ENCODE measurements at places on chromosomes 2 and 18. TPM values are rescaled to one million over a fixed set of nuclear protein-coding genes. Genes with fewer than 3 reads are reported as not detected.

DNA sequence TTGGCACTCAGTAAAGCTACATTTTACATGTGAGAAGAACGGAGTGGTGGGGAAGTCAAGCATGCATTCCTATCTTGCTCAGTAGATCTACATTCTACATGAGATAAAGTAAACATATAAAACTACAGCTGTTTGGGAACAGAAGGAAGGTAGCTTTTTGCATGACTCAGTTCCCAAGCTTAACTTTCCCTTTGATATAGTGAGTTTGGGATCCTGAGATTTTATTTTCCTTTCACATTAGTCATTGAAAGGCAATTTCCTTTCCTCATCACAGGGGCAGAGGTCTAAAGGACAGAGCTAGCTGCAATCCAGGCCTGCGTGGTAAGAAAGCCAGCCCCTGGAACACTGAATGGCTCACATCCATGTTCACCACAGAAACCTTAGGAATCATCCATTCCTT lies 257.2 kb downstream of the SRBD1 start:
- DNase-seq: peak; percentile 98
- peaks cover 20% of the 10 kb centered on the region for H3K4me1 ChIP-seq
- H3K27ac ChIP-seq: peak overlapping the region; percentile 74
- H3K27me3 ChIP-seq: no peaks in the 10 kb centered on the region
- no peak overlapping the region for H3K4me3 ChIP-seq

- no peaks in the 10 kb centered on the region for H3K4me1 ChIP-seq
- H3K4me3 ChIP-seq: no peak overlapping the region
- H3K36me3 ChIP-seq: no peaks in the 10 kb centered on the region
- H3K27me3 ChIP-seq: peaks cover 22% of the 10 kb centered on the region
Observed at GRCh38 chr18:5196253-5197031, 615 bp downstream of the AKAIN1 start.

DNA sequence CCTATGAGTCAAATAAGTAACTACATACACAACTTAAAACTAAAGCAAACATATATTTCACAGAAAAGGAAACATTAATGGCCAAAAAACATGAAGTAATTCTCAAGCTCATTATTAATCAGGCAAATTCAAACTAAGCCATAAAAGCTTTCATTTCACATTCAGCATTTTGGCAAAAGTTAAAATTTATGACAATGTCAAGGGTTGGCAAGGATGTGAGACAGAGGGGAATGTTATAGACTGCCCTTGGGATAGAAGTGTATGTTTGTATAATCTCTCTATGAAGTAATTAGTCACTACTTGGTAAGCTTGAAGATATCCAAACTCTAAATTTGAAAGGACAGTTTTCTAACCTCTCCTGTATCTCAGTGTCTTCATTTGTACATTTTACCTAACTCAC lies 539.4 kb downstream of the RIT2 start:
- no peaks in the 10 kb centered on the region for H3K36me3 ChIP-seq
- DNase-seq: peak; percentile 26
- no peaks in the 10 kb centered on the region for H3K4me1 ChIP-seq
- no peak overlapping the region for H3K27ac ChIP-seq
- H3K27me3 ChIP-seq: no peaks in the 10 kb centered on the region

GRCh38 chr2:47490406-47490805 lies 87.5 kb downstream of the MSH2 start:
- no peak for DNase-seq
- H3K27ac ChIP-seq: no peak overlapping the region

DNA sequence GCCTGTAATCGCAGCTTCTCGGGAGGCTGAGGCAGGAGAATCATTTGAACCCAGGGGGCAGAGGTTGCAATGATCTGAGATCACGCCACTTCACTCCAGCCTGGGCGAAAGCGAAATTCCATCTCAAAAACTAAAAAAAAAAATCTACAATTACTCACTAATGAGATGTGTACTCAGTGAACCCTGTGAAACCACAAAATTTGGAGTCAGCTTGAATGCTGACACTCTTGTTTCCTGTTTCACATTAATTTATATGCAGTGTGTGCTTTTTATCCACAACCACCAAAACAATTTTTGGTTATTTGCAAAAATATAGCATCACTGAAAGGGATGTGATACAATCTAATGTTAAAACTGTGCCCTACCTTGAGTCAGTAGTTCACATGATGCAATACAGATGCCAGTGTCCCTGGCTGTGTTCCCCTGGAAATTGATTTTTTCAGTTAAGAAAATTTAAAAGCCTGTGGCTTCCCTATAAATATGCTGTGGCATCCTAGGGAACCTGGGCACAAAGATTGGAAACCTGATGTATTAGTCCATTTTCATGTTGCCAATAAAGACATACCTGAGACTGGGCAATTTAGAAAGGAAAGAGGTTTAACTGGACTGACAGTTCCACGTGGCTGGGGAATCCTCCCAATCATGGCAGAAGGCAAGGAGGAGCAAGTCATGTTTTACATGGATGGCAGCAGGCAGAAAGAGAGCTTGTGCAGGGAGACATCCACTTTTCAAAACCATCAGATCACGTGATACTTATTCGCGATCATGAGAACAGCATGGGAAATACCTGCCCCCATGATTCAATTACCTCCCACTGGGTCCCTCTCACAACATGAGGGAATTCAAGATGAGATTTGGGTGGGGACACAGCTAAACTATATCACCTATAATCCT lies 337.5 kb upstream of the NT5C1B start:
- H3K27me3 ChIP-seq: no peaks in the 10 kb centered on the region
- no peak overlapping the region for H3K27ac ChIP-seq
- H3K4me3 ChIP-seq: no peak overlapping the region
- peaks cover 18% of the 10 kb centered on the region for H3K4me1 ChIP-seq

DNA sequence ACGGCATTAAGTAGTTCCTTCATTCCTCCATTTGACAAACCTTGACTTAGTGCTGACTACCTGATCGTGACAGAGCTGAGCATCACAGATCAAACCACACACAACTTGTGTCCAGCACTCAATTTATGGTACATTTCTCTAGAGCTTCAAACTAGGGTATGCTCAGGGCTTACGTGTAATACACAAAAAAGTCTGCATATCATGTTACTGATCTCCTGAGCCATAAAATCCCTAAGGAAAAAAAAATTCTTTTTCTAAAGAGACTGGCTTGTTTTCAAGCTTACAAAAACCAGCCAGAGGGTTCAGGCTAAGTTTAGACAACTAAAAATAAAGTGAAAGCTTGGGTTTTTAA lies 88.0 kb upstream of the ALKAL2 start:
- no peaks in the 10 kb centered on the region for H3K36me3 ChIP-seq
- peaks cover 2% of the 10 kb centered on the region for H3K27me3 ChIP-seq
- H3K4me1 ChIP-seq: peaks cover 3% of the 10 kb centered on the region
- no peak overlapping the region for H3K4me3 ChIP-seq

GRCh38 chr2:149329489-149330126 lies 779 bp upstream of the LYPD6 start:
- H3K36me3 ChIP-seq: no peaks in the 10 kb centered on the region
- H3K4me3 ChIP-seq: peak overlapping the region; percentile 70
- H3K4me1 ChIP-seq: peaks cover 3% of the 10 kb centered on the region
- H3K27ac ChIP-seq: no peak overlapping the region

- no peak overlapping the region for H3K4me3 ChIP-seq
- peaks cover 6% of the 10 kb centered on the region for H3K4me1 ChIP-seq
- no peak for DNase-seq
- H3K36me3 ChIP-seq: no peaks in the 10 kb centered on the region
Observed at GRCh38 chr18:46759890-46760289, 3.0 kb upstream of the ST8SIA5 start.

DNA sequence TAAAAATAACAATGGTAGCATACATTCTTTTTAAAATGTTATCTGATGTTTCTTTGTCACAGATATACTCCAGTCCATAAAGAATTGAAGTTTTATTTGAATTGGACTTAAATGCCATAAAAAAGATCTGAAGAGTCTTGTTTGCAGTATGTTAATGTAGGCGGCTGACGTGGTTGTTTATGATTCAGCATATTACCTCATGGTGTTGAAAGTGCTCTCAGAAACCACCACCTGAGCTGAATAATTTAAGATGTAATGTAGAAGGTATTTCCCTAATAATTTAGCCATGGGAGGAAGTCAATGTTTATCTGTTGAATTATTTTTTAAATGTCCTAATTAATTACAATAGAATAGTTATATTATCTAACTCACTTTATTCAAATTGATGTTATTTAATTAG lies 58.6 kb upstream of the CHN1 start:
- no peak overlapping the region for H3K27ac ChIP-seq
- H3K4me1 ChIP-seq: no peaks in the 10 kb centered on the region
- H3K27me3 ChIP-seq: no peaks in the 10 kb centered on the region
- H3K4me3 ChIP-seq: no peak overlapping the region

DNA sequence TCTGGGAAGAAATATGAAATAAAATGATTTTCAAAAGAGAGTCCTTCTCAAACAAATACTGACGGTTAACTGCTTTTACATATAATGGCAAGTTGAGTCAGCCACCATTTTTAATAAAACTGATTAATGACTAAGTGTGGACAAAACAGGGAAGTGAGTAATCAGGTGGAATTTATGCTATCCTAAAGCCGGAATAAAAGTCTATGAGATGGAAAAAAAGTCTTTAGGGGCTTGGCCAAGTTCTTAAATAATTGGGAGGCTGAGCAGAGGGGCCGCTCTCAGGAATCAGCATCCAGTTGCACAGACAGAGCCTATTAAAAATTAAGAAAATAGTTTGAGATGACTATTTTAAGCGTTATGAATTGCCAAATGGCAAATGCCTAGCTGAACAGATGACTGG lies 58.6 kb upstream of the AFF3 start:
- peaks cover 16% of the 10 kb centered on the region for H3K4me1 ChIP-seq
- no peaks in the 10 kb centered on the region for H3K27me3 ChIP-seq
- DNase-seq: peak; percentile 58

GRCh38 chr2:199439542-199439941 lies 18.2 kb downstream of the SATB2 start:
- no peak overlapping the region for H3K27ac ChIP-seq
- H3K4me3 ChIP-seq: no peak overlapping the region
- peaks cover 4% of the 10 kb centered on the region for H3K4me1 ChIP-seq
- DNase-seq: no peak
- peaks cover 2% of the 10 kb centered on the region for H3K36me3 ChIP-seq
- no peaks in the 10 kb centered on the region for H3K27me3 ChIP-seq

DNA sequence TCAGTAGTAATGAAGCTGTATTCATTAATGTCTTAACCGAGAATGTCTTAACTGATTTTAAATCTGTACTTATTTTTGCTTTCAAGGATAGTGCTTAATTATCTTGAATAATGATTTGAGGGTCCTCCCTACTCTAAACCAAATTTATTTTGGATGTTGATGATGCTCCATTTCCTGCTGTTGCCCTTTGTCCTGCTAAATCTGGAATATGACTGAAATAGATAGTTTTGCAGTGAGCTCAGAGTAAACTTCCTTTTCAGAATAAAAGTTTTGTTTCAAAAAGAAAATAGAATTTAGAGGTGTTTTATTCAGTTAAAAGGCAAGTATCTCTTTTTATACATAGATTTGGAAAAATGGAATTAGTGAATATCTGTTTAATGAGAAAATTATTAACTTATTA lies 8.1 kb downstream of the NBEAL1 start:
- H3K27ac ChIP-seq: peak overlapping the region; percentile 19
- no peak for DNase-seq
- no peaks in the 10 kb centered on the region for H3K27me3 ChIP-seq
- no peak overlapping the region for H3K4me3 ChIP-seq
- peaks cover 6% of the 10 kb centered on the region for H3K4me1 ChIP-seq
- H3K36me3 ChIP-seq: no peaks in the 10 kb centered on the region

DNA sequence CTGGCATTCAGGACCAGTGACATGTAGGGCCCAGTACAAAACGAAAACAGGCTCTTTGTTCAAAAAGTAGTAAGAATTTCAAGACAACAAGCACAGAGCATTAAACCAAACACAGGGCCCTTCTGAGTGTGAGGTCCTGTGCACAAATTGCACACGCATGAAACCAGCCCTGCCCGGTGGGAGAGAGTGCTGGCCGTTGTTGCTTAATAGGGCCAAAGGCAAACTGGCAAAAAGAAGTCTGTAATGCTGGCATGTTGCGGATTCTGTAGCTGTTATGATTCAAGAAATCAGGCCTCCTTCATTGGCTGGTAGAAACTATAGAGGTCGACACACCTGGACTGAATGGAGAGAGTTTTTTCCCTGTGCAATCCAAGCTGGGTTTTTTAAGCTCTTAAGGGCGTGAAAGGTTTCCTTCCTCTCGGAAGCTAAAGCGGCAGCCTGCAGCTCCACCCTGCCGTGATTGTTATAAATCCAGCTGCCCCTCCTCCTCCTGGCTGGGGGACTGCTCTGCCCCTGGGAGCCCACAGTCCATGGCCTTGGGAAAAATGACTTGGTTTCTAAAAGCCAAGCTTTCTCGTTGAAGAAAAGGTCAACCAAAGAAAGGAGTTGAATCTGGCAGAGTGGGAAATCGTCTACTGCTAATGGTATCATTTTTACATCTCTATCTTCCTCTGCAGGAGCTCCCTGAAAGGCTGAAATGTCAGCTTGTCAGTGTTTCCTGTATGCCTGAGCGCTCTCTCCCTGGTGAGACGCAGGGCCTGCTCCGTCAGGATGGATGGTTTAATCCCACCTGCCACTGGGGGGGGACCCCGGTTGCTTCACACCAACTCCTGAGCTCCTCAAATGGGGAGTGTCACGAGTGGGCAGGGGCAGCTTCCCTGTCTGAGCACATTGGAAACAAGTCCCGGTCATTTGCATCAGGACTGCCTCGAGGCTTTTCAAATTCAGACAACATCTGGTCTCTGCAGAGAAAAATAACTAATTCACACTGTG lies 143.6 kb downstream of the ALPK2 start:
- H3K27me3 ChIP-seq: no peaks in the 10 kb centered on the region
- no peak overlapping the region for H3K4me3 ChIP-seq
- no peak for DNase-seq
- no peak overlapping the region for H3K27ac ChIP-seq
- H3K4me1 ChIP-seq: no peaks in the 10 kb centered on the region

DNA sequence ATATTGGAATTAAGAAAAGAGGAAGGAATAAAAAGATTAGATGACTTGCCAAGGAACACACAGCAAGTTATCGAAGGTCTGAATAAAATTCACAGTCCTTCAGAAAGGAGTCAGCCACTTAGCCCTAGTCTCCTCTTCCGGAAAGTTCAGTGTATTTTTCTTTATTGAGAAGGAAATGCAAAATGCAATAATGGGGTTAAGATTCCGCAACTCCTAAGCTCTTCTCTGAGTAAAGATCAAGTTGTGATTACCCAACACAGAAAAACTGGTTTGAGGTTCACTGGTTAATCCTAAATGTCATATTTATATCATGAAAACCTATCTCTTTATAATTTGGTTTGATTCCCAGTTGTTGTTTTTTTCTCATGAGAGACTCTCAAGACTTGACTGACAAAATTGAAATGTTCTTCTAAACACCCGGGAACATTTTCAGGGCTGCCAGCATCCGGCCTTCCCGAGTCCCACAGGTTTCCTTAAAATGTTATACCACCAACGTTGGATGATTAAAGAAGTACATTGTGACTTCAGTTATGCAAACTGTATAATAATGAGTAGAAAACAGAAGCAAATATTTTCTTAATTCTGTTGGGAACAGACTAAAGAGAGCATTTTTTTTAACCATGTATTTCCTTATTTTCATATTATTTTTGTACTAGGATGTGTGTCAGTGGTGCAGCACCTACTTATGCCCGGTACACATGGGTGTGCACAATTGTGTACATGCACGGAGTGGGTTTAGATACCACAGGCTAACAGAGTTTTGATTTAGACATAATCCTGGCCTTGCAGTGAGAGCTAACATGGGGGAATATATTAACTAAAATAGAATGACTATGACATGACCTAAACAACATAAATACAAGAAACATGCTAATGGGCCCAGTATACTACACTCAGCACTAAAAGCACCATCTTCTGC lies 100.2 kb downstream of the STK39 start:
- no peak overlapping the region for H3K4me3 ChIP-seq
- no peak for DNase-seq

SPC25 gene
- total RNA-seq: 0.60 TPM

SCYGR7 gene
- not detected for total RNA-seq

SLC23A3 gene
- total RNA-seq: 1.2 TPM

SERPINB5 gene
- total RNA-seq: not detected
